ENCODE measurements at places on chromosomes 11 and 22.

- DNase-seq: no peak
Observed at GRCh38 chr22:44328762-44329161, 16.0 kb upstream of the SHISAL1 start.

- no peak for DNase-seq
Observed at GRCh38 chr11:69924308-69925161, 105.3 kb upstream of the FGF3 start.

DNA sequence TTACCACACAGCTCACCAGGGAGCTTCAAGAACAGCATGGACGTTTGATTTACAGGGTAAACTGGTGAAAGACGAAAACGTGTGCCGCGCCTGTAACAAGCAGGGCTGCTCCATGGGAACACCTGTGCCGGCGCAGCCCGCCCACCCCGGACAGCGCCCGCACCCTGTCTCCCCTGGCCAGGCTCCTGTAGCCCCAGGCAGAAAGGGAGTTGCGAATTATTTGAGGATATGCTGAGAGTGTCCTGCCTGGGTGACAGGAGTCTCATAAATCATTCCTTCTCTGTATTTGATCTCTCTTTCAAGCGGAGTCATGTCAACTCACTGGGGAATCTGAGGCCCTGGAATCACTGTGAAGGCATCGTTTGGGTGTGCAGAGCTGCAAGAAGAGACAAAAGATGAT lies 804.3 kb downstream of the OPCML start:
- DNase-seq: no peak

DNA sequence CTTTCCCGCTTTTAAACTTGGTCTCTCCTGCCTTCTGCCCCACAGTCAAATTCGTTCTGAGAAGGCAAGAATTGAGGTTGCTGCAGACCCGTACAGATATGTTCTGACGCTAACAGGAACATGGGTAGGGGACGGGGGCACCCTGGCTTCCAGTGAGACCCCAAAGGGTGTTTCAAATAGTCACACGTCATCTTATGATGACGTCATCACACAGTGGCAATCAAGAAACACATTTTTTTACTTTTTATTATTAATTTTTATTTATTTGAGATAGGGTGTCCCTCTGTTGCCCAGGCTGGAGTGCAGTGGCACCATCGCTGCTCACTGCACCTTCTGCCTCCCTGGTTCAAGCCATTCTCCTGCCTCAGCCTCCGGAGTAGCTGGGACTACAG lies 22.9 kb upstream of the TESMIN start:
- no peak for DNase-seq

GRCh38 chr11:64643256-64643881 lies 52.3 kb downstream of the SLC22A12 start:
- DNase-seq: no peak

DNA sequence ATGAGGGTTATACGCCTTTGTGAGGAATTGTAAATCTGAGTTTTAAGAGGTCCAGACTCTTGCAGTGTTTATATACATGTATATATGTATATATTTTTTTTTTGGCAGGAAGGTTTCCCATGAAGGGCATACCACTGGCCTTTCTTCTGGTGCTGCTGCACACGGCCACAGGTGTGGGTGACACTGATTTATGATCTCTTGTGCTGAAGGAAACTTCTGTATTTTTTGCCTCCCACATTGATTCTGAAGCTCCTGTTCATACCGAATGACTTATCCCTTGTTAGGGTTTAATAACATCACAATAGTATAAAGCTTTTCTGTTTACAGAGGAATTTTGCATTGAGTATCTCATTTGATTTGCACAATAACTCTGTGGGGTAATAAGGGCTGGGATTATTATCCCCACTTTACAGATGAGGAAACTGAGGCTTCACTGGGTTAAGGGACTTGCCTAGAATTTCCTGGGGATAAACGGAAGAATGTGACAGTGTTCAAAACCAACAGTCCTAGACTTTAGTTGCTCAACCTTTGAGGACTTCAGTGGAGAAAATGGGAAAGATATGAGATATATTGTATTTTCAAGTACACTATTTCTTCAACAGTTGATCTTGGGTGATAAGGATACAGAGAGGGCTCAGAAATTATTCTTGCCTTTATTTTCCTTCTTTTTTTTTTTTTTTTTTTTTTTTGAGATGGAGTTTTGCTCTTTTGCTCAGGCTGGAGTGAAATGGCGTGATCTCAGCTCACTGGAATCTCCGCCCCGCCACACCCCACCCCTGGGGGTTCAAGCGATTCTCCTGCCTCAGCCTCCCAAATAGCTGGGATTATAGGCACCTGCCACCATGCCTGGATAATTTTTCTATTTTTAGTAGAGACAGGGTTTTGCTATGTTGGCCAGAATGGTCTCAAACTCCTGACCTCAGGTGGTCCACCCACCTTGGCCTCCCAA lies 70.1 kb downstream of the MICAL2 start:
- no peak for DNase-seq

DNA sequence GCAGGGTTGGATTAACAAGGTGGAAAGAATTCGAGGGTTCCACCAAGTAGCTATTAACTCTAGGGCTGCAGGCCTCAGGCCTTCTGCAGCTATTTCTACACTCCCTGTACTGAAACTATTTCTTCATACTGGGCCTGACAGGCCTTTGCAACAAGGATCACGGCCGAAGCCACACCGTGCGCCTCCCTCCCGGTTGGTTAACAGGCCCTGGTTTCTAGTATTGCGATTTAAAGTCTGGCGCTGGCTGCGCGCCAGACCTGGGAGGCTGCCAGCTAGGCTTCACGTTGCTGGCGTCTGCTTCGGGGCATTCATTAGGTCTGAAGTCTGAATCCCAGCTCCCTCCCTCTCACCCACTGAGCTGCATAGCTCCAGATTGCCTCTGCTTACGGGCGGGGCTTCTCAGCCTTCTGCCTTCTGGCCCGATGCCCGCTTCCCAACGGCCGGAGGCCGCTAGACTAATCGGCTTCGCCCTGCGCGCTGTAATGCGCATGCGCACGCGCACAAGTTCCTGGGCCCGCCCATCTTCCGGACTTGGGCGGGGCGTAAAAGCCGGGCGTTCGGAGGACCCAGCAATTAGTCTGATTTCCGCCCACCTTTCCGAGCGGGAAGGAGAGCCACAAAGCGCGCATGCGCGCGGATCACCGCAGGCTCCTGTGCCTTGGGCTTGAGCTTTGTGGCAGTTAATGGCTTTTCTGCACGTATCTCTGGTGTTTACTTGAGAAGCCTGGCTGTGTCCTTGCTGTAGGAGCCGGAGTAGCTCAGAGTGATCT lies 1.6 kb downstream of the LDHA start:
- peak; percentile 96 for DNase-seq

- no peak for DNase-seq
Observed at GRCh38 chr11:12631651-12632050, 42.6 kb upstream of the TEAD1 start.

DNA sequence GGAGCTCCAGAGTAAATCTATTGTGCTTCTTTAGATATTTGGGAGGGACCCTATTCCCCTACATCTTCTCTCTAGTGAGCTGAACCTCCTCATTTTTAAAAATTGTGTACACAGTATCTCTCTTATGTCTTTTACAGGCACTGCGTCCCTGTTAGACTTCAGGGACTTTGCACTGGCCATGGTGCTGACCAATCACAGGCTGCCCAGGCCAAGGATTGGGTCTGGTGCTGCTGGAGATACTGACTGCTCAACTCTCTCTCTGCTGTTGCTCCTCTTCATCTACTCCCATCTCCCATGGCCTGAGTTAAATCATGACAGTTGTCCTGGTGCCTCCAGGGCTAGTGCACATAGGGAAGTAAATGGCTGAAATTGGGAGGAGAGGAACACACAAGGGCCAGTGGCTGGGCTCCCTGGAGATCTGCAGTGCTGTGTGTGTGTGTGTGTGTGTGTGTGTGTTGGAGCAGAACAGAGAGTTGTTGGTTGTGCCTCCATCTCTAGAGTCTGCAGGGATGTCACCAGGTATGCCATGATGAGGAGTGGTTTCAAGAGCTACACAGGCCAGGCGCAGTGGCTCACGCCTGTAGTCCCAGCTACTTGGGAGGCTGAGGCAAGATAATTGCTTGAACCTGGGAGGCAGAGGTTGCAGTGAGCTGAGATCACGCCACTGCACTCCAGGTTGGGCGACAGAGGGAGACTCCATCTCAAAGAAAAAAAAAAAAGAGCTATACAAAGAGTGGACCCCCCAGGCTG lies 155.3 kb downstream of the ST3GAL4 start:
- no peak for DNase-seq

GRCh38 chr11:2314525-2315394 lies 12.9 kb downstream of the TSPAN32 start:
- DNase-seq: no peak

- DNase-seq: no peak
Observed at GRCh38 chr11:109859045-109859724, 234.0 kb upstream of the ZC3H12C start.

- DNase-seq: no peak
Observed at GRCh38 chr22:49667236-49667635, 160.4 kb downstream of the BRD1 start.

Measured in activated CD4-positive, alpha-beta T cell treated with anti-CD3 and anti-CD28 coated beads for 48 hours (primary cell).